Inflammatory macrophage treated with lipopolysaccharide for 4 hours (primary cell): ENCODE measurements at places on chromosomes 5 and 9.

GRCh38 chr5:81971111-81971711 is 612 bp upstream of the ATG10 start:
- DNase-seq = peak; percentile 54

DNA sequence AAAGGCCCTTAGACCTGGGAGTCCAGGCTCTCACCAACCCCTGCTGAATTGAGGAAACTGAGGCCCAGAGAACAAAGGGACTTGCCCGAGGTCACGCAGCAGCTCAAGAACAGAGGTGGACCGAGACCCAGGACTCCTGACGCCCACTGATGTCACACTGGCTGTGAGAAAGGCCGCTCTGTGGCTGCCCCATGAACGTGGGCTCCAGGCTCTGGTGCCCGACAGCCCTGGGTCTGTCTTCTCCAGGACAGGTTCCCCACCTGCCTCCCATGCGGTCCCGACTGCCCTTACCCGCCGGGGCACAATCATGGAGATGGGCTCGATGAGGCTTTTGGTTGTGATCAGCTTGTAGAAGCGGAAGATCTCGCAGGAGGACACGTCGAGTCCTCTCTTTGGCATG is 9.3 kb upstream of the TRIM14 start:
- no peak for DNase-seq

DNA sequence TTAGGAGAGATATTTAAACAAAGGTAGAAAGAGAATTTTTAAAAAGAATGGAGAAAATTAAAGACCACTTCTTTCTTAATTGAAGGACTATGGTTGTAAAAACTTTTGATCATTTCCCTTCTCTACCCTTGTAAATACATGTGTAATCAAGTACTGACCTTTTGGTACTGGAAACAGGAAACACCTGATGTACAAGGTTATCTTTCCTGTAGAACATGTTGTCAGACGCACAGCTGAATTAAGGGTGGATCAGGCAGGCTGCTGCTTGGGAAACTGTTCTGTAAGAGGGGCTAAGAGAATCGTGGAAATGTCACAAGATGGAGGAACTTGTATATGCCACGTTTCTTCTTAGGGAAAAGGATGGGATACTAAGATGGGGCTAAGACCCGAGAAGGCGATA is 341.6 kb downstream of the ZNF608 start:
- no peak for DNase-seq

DNA sequence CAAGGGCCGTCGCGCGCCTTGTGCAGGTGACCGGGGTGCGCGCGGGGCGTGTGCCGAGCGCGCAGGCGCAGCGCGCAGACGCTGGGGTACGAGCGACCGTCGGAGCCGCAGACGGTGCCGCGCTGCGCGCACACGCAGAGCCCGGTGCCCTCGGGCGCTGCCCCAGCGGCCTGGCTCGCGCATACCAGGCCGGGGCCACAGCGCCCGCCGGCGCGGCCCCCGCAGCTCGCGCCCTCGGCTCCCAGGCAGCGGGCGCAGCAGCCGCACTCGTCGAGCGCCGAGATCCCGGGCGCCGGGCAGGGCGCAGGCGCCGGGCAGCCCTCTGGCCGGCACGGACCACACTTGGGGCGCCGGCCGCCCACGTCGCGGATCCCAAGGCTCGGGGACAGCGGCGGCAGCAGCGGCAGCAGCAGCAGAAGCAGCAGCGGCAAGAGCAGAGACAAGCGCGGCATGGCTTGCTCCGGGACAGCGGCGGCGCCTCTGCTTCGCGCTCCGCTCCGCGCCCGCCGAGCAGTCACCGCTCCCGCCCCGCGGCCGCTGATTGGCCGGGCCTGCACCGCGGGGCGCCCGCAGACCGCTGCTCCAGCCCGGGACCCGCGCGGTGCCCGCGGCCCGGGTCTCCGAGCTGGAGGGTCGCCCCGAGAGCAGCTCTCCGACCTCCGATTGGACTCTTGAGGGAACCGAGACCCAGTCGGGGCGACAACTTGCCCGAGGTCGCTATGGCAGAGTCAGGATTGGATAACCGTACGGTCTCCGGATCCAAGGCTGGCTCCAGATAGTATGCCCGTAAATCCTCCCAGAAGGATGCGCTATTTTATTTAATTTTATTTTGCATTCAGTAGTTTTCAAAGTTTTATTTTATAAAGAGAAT is at the start of gene IGFBPL1:
Gene IGFBPL1, minus strand, starts transcription at position 482 of the 871 bp plus-strand sequence. Its CDS starts 30 bp downstream, at position 452.
- DNase-seq = no peak

DNA sequence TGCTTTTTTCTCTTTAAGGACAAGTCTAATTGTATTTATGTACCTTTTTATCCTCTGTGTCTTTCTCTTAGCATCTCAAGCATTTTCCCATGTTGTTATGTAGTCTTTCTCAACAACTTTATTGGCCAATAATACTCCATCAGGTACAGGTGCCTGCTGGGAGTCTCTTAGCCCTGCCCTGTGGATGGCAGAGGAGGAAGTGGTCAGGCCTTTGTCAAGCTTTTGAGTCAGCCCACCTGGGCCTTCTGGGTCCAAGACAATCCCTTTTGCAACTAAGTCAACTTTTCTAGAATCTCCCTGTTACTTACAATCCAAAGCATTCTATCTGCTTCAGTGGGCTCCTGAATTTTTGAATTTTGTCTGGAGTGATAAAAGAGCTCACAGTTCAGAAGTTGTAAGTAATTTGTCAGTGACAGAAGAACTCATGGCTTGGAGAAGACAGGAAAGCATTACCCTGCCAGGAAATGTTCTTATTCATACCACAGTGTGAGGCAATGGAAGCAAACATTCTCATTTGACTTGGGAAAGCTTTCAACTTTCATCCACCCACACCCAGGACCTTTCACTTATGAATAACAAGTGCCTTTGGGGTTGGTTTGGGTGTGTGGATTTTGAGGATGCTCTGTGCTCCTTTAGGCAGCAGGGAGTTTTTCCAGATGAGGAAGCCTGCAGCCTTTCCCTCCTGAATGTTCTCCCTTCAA is 200.0 kb upstream of the S1PR3 start:
- DNase-seq = peak; percentile 84

DNA sequence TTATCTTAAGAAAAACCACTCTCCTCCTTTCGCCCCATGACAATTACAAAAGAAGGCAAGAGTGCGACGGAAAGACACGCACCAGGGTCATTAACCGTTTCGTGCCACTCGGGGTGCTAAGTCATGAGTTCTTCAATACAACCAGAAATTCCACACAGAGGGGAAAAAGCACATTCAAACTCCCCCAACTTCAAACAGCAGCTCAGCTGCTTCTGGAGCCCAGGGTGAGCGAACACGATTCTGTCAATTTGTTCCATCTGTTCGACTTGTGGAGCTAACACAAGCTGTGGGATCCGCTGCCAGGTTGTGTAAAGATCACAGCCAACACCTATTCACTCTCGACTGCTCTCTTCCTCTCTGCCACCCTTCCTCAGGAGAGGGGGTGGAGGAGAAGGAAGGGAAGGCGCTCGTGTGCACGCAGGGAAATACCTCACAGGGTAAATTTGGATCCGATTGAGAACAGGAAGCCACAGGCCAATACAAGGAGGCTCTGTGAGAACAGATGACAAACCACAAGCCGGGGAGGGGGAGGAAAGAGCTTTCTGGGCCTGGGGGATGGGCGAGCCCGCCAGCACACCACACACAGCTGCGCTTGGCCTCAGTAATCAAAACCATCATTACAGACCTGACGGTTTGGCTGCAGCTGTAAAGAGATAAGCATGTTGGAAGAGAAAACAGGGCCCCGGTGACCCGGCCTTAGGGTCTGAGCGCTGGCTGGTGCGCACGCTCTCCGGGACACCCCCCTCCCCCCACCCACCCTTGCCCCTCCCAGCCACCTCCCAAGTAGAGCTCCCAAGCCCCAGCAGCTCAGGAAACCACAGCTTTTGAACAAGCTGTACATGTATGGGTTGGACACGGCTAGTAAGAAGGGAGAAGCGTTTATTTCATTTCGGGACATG is 54.3 kb downstream of the PTCH1 start:
- DNase-seq = peak; percentile 7

- DNase-seq = no peak
These were observed 259.4 kb downstream of the AUH start for GRCh38 chr9:91102269-91102668.

- no peak for DNase-seq
These were observed 21.1 kb downstream of the ERCC6L2 start for GRCh38 chr9:95896580-95896979.

DNA sequence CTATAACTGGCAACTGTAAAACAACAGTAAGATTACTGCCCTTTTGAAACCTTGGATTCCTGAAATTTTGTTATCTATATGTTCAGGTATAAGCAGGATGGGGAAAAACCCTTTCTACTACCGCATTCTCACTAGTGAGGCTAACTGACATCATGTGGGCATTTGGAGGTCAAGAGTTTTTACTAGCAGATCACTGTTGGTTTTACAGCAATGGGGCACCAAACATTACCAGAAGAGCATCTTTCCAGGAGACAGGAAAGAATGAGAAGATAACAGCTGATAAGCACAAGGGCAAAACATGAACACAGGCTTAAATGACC is 20.9 kb upstream of the TTC33 start:
- no peak for DNase-seq
